ENCODE measurements at places on chromosomes 12 and 14.

DNA sequence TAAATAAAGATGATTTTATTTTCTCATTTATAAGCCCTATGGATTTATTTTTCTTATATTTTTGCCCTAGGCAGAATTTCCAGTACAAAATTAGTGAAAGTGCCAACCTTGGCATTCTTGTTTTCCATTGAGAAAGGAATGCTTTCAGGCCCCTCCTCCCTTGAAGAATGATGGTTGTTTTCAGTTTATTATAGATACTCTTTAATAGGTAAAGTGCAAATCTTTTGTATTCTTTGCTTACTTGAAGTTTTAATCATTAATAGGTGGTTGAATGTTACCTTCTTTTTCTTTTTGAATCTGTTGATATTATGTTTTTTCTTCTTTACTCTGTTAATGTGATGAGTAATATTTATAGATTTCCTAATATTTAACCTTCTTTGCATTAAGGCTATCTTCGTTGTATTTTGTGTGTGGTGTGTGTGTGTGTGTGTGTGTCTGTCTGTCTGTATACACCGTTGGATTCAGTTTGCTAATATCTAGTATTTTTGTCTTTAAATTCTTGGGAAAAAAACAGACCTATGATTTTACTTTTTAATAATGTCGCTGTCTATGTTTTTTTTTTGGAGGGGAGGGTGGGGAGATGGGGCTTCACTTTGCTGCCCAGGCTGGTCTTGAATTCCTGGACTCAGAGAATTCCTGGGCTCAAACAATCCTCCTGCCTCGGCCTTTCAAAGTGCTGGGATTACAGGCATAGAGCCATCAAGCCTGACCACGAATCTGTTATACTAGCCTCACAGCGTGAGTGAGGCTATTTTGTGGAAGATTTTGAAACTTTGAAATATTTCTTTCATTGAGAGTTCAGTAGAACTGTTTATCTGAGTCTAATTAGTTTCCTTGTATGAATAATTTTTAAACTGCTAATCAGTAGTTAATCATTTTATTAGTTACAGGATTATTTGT is 13.5 kb downstream of the SRGAP1 start:
- no peak for DNase-seq

DNA sequence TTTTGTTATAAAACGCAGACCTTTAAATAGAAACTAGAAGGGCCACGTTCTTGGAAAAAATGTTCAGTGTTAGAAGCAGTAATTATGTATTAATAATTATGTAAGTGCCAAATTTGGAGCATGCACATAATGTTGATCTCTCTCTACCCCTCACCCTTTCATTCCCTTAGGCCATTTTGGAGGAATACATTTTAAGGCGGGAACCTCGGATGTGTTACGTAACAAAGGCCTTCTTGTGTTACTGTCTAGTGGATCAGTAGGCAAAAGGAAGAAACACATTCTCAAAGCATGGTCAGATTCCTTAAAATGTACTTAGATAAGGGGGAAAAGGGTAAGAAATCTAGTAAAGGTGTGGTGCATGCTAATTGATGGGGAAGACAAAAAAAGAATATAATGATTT is 52.7 kb downstream of the RASSF3 start:
- no peak for DNase-seq

DNA sequence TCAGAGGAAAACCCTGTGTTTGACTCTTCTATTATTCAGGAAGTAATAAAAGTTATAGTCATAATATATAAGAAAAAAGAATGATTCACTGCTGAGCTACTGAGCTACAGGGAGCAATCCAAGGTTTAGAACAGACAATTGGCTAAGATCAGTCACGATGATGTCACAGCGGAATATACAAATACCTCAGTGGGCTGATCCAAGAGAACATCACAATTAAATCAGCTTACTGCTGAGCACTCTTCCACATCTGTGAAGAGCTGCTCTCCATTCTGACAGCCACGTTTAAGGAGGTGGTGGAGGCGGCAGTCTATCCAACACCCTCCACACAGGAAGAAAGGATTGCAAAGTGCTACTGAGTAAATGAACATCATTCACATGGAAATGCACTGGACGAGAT is 271.0 kb downstream of the APAF1 start:
- DNase-seq: no peak

DNA sequence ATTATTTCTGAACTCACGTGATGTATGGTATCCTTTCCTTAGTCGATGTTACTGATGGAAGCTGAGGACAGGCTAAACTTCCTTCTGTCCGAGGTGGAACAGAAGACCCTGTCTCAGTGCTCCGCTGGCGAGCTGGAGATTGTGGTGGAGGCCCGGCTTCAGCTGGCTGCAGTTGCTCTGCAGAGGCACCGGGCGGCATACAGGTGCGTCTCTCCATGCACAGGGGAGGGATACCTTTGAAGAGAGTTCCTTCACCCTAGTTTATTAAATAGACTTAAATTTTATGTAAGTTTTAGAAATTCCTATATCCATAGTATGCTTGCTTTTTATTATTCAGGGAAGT is 186.7 kb upstream of the NEDD1 start:
- DNase-seq: peak; percentile 7

GRCh38 chr14:73764406-73765280 is 50.5 kb upstream of the PNMA1 start:
- DNase-seq: no peak

GRCh38 chr12:100493396-100494012 is 19.8 kb downstream of the NR1H4 start:
- no peak for DNase-seq

DNA sequence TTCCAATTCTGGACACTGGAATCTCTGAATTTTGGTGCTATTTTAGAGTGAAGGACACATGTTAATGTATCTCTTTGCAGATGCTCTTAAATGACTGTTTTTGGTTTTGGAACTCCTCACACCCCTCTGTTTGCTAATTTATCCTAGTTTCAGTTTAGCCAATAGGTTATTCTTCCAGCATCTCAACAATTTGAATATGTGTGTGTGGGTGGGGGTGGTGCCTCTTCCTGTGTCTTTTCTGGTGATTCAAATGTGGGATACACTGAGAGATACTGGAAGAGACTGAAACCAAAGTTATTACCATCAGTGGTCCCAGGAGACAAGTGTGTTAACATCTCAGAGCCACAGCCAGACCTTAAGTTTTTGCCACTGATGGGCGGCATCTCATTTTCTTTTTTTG is 1317.4 kb upstream of the TMEM132C start:
- no peak for DNase-seq

DNA sequence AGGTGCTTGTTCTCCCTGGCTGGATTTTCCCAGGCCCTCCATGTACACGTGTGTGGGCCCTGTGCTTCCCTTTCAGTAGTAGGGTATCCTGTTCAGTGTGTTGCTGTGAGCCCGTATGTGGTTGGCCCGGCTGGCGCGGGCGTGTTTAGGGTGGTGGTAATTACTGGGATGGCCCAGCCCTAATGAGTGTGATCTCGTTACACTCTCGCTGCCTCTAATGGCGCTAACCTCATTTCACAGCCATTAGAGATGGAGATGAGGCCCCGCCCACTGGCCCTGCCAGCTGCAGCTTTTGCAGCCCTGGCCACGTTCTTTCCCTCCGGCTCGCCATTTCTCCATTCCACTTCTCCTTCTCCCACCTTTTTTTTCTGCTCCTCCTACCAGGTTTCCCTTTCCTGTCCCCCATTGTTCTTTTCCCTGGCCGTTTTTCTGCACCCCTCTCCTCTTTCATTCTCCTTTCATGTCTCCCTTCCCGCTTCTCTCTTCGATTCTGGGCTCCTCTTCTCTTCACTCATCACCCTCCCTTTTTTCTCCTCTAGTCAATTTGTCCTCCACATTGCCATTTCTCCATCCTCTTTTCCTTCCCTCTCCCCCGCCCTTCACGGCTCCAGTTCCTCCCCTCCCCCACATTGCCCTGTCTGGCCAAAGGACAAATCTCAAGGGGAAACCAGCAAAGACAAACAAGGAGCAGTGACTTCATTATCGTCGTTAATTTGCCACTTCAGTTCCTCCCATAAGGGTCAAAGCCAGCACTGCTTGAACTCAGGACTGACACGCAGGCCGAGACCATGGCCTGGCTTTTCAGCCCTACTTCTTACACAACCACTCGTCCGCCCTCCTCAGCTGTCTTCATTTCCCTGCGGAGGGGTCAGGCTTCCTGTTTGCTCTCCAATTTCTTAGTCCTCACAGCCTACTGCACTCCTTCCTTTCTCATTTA is 6.8 kb downstream of the ZFHX2 start:
- DNase-seq: no peak

DNA sequence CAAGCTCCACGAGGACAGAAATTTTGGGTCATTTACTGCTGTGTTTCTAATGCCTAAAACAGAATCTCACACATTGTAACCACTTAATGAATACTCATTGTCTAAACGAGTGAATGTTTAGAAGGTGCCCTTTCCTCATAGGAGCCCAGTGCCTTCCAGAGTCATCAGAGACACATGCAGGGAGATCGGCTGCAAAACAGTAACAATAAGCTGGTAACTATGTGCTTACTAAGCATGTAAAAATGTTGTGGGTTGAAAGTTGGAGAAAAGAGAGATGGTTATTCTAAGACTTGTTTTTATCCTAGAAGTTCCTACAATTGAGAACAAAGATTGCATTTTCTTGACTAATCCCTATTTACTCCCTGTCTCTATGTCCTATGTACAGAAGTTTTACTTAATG is 7.4 kb downstream of the TESPA1 start:
- DNase-seq: no peak

GRCh38 chr14:100591453-100592371 is 4.5 kb upstream of the BEGAIN start:
- no peak for DNase-seq

- no peak for DNase-seq
These were observed 88.5 kb downstream of the MYRFL start for GRCh38 chr12:69913526-69913925.

DNA sequence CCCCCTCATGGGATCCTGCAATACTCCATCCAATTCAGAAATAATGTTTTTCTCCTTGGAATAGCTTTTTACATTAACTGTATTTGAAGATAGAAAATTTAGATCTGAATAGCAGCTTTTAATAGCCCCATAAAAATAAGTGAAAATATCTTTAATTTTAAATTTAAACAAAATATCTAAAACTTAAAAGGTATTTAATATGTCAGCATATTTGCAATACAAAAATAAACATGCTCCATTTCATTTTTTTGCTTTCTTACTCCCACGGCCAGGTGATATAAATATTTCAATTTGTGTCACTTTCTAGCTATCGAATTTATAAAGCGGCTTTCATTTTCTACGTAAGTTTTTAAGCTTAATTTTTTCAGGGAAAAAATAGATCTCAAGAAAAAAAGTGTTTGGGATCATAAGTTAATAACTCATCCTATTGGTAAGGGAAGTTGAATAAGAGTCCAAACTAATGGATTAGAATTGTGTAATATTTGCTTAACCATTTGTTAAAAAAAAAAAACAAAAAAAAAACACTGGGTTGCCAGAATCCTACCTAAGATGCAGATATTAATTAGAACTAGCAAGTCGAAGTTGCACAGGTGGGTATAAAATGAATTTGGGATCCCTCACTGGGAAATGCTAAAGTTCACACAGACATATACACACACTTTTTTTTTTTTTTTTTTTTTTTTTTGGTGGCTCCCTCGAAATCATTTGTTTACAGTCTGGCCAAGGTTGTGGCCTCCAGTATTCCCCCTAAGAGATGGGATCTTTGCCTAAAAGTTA is 47.6 kb downstream of the PPP2R5C start:
- DNase-seq: no peak

GRCh38 chr12:107570721-107571120 is 114.9 kb upstream of the PWP1 start:
- DNase-seq: no peak

- DNase-seq: no peak
These were observed 49.0 kb downstream of the LIMA1 start for GRCh38 chr12:50234347-50234746.

- DNase-seq: peak; percentile 24
These were observed 41.6 kb downstream of the CHST11 start for GRCh38 chr12:104498211-104498801.

- no peak for DNase-seq
These were observed 81.4 kb upstream of the EEA1 start for GRCh38 chr12:93010461-93010860.

DNA sequence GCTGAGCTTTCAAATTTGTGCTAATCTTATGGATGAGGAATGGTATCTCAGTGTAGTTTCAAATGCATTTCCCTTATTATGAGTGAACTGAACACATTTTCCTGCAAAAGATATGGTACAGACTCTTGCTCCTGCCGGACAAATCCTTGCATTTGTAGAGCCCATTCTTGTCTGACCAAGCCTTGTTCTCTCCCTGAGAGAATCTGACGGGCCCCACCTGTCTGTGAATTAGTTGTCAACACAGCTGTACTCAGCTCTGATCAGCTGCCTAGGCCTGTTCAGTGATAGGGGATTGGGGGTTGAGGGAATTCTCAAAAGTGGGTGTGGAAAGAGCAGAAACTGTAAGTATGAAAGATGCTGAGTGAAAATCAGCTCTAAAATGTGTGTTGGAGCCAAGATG is 42.8 kb upstream of the SCN8A start:
- no peak for DNase-seq

- no peak for DNase-seq
These were observed 170.7 kb downstream of the ESRRB start for GRCh38 chr14:76546426-76547221.

DNA sequence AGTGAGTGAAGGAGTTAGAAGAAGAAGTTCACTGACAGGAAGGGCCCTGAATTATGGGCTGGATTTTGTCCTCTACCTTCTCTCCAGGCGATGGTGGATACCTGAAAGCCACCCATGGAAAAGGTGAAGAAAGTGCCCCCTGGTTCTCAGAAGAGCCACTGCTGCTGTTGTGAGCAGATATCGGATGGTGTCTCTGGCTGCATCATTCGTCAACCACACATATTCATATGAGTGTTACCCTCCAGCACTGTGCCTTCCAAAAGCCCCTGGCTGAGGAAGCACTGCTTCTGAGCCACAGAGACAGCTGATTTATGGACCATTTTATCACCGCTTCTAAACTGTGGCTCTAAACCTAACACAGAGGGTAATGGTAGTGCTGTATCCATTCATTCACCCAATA is 2.0 kb upstream of the ACTN1 start:
- DNase-seq: no peak

DNA sequence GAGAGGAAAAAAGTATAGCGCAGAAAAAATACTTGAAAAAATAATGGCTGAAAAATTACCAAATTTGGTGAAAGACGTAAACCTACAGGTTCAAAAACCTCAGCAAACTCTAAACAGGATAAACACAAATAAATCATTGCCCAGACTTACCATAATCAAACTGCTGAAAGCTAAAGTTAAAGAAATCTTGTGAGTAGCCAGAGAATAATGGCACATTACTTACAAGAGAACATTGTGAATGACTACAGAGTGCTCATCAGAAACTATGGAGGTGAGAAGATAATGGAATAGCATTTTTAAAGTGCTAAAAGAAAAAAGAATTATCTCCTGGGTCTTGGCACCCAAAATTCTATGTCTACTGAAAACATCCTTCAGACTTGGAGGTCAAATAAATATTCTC is 36.0 kb downstream of the ATF1 start:
- no peak for DNase-seq

- peak; percentile 72 for DNase-seq
These were observed at the start of the genes C12orf57 and RNU7-1 for GRCh38 chr12:6943722-6944380. C12orf57 (plus strand) TSS chr12:6944022; CDS start chr12:6944122, 100 bp downstream. RNU7-1 (plus strand) TSS chr12:6943816.
